NCI-H446 treated with DMSO at 0.1 percent for 48 hours (cell line): ENCODE measurements at places on chromosomes 1 and 21.

DNA sequence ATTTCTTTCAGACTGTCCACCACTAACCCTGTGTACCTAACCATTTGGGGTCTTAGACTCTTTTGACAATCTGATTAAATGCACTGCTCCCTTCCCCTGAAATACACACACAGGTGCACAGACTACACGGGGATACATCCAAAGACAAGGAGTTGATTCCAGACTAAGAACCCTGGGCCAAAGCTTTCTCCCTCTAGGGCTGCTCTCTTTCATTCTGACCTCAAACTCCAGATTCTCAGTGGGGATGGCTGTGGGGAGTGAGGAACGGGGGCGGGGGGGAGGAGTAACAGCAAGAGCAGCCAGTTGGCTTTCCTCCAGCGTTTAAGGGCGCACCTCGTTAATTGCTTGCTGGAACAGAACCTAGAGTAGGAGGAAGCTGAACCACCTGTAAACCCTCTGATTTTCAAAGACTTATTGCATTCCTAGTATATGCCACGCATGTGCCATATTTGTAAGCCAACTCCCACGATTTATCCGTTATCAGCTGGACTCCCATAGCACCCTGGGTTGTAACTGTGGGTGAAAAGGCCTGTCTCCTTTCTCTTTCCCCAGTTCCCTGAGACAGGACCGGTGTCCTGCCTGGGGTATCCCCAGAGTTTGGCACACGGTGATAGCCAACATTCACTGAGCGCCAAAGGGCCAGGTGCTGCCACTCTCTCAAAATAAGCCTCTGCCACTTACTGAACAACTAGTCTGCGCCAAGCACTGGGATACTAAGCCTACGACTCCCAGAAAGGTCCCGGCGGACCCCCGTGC lies 920 bp downstream of the MTHFR start:
- DNase-seq: peak; percentile 29

- no peak for DNase-seq
These were observed 76.5 kb downstream of the DHRS3 start for GRCh38 chr1:12541274-12542137.

DNA sequence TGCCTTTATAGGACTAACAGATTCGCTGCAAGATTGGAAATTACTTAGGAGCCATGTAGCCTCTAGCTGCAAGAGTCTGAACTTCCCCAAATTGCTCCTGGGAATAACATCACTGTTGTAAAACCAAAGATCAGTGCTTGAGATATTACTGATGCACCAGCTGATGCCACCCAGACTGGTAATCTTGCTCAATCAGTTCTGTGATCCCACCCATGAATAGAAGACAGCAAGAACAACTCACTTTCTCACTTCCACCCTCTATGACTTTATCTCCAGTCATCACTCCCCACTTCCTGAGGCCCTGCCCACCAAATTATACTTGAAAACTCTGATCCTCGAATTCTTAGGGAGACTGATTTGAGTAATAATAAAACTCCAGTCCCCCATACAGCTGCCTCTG lies 1011.1 kb downstream of the PLA2G4A start:
- no peak for DNase-seq

DNA sequence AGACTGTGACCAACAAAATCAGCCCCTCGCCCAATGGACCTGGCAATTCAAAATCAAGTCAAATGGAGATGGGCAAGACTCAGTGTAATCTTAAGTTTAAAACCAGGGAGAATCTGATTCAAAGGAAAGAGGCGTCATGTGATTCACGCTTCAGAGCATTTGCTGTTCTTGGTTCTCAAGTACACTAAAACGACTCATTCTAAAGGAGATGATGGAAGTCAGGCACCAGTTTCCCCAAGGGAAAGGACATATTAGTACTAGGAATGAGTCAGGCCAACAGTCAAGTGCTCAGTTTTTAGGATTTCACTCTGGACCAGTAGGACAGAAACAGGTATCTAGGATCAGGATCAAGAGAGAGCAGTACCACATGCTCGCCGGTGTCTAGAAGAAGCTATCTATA lies 429.6 kb downstream of the PLPP3 start:
- DNase-seq: no peak

- no peak for DNase-seq
These were observed 75.3 kb upstream of the LYST start for GRCh38 chr1:235941876-235942624.

- no peak for DNase-seq
These were observed 99.2 kb upstream of the CASZ1 start for GRCh38 chr1:10895621-10896020.

- DNase-seq: no peak
These were observed 23.8 kb upstream of the SAMSN1 start for GRCh38 chr21:14569868-14570267.

DNA sequence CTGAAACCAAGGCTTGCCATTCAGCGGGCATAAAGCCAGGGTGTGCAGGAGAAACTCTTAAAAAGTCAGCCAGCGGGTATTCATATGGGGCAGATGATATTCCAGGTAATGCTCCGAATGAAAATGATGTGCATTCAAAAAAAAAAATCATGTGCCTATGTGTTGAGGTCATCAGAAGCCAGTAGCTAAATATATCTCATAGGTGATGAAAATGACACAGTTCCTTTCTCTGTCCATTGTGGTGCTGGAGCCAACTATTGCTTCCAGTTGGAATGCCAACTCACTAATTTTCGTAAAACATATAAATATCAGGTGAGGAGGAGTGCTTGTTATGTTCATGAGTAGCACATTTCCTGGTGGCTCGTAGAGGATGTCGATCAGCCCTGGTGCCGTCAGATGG lies 23.2 kb downstream of the AJAP1 start:
- no peak for DNase-seq

GRCh38 chr1:232954594-232955365 lies 4.4 kb downstream of the NTPCR start:
- no peak for DNase-seq

- DNase-seq: no peak
These were observed 54.8 kb upstream of the RCC1 start for GRCh38 chr1:28451011-28451410.

- no peak for DNase-seq
These were observed 155.6 kb upstream of the ZNF648 start for GRCh38 chr1:182217071-182217470.

- no peak for DNase-seq
These were observed 60.6 kb downstream of the SDCCAG8 start for GRCh38 chr1:243316366-243316989.

- no peak for DNase-seq
These were observed 41.7 kb downstream of the PRKCZ start for GRCh38 chr1:2091611-2092604.

DNA sequence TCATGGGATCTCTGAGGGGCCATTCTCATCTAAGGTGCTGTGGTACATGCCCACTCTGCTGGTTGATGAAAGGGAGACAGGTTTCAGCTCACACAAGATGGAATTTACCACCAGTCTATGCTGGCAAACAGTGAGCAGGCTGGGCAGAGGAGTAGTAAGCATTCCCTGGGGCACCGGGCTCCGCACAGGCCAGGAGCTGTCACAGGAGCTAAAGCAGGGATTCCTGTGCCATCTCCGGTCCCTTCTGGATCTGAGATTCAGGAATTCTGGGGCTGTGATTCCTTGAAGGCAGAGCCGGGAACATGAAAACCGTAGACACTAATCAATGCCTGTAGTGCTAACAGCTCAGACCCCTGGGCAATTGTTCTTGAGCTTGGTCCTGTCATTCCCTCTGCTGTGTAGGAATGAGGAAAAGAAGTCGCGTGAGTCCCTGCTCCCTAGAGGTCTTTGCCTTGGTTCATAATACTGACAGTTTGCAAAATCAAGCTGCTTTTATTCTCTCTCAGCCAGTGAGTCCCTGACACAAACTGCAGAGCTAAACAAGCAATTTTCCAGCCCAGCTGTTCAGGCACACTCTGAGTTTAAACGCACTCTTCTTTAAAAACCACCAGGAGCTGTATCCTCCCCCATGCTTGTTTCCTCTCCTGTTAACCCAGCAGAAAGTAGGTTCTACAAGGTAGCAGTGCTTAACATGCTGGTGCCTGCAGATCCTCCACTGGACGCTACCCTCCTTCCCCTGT lies 52.5 kb downstream of the MDM4 start:
- no peak for DNase-seq

DNA sequence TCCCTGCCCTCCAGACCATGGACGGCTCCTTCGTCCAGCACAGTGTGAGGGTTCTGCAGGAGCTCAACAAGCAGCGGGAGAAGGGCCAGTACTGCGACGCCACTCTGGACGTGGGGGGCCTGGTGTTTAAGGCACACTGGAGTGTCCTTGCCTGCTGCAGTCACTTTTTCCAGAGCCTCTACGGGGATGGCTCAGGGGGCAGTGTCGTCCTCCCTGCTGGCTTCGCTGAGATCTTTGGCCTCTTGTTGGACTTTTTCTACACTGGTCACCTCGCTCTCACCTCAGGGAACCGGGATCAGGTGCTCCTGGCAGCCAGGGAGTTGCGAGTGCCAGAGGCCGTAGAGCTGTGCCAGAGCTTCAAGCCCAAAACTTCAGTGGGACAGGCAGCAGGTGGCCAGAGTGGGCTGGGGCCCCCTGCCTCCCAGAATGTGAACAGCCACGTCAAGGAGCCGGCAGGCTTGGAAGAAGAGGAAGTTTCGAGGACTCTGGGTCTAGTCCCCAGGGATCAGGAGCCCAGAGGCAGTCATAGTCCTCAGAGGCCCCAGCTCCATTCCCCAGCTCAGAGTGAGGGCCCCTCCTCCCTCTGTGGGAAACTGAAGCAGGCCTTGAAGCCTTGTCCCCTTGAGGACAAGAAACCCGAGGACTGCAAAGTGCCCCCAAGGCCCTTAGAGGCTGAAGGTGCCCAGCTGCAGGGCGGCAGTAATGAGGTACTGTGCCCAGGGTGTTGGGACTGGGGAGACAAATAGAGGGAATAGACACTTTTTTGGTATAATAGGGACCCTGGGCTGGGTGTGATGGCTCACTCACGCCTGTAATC lies 1.0 kb downstream of the ZBTB48 start:
- no peak for DNase-seq

DNA sequence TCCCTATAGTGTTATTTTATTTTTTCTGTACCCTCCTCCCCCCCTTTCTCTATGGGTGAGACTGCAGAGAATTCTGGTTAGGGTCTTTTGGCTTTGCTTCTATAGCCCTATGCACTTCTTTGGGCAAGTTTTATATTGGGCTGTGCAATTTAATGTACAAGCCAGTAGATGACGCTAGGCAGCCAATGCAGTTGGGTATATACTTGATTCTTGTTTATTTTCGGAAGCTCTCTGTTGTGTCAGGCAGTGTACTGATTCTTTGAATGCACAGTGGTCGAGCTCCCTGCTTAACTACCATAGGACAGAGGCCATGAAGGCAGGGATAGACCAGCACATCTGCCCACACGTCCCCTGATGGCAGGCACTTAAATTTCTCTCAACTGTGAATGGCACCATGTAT lies 34.1 kb upstream of the GPR52 start:
- DNase-seq: no peak

- DNase-seq: no peak
These were observed 31.0 kb downstream of the PAX7 start for GRCh38 chr1:18661404-18662285.
